SHP77 treated with DMSO at 0.1 percent for 48 hours (cell line): ENCODE measurements at places on chromosomes 6 and 20.

- DNase-seq: no peak
Measured at GRCh38 chr6:34025861-34026260, 120.0 kb downstream of the GRM4 start.

DNA sequence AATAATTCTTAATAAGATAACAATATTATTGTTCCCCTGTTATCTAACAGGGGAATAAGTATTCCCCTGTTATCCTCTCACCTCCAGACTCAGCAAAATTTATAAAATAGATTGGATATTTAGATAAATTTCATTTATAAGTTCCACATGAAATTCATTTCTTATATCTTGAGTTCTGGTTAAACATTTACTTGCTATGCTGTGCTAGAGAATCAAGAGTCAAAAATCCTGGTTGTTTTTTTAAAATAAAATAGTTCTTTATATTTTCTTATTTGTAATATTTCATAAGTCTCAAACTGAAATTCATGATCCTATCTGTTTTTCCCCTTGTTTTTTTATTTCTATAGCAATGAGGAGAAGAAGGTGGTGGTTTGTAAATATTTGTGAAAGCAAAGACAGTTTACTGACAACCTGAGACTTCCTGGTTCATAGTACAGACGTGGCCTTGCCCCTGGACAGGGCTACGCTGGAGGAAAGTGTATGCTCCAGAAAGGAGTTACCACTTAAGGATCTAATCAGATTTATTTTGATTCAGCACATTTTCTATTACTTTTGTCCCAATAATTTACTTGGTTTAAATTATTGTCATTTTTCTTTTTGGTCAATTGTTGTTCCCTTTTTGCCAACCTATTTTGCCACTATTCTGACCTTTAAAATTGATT is 37.8 kb upstream of the MARCKS start:
- DNase-seq: no peak

- no peak for DNase-seq
Measured at GRCh38 chr6:108656836-108657235, 96.1 kb downstream of the FOXO3 start.

DNA sequence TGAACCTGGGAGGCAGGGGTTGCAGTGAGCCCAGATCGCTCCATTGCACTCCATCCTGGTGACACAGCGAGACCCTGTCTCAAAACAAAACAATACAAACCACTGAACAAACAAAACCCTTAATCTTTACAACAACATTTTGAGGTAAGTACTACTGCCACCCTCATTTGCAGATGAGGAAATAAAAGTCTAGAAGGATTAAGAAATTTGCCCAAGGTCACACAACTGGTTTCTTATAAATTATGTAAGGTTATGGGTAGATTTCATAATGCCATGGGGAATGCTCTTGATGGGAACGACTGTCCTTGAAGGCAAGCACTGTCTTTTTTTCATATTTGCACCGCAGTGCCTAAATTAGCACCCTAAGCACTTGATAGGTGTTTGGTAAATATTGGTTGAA is 13.8 kb upstream of the B4GALT5 start:
- DNase-seq: no peak
